GM23248 (cell line): ENCODE measurements at places on chromosomes 16 and 17. TPM values are rescaled to one million over a fixed set of nuclear protein-coding genes. Genes with fewer than 3 reads are reported as not detected.
A peak's percentile ranks its signal among the peaks of the same experiment; 100 is the strongest.

- peaks cover 4% of the 10 kb centered on the region; the same call in 1 of the 2 replicates for H3K36me3 ChIP-seq
- H3K27me3 ChIP-seq, result no peaks in the 10 kb centered on the region
- DNase-seq, result no peak
- H3K4me1 ChIP-seq, result no peaks in the 10 kb centered on the region
- H3K27ac ChIP-seq, result no peak overlapping the region
Observed at GRCh38 chr17:21318439-21318838, 33.9 kb downstream of the MAP2K3 start.

GRCh38 chr16:28522792-28523191 lies 16.0 kb downstream of the NUPR1 start:
- DNase-seq, result no peak
- H3K4me3 ChIP-seq, result no peak overlapping the region
- no peak overlapping the region for H3K27ac ChIP-seq
- no peaks in the 10 kb centered on the region for H3K27me3 ChIP-seq

DNA sequence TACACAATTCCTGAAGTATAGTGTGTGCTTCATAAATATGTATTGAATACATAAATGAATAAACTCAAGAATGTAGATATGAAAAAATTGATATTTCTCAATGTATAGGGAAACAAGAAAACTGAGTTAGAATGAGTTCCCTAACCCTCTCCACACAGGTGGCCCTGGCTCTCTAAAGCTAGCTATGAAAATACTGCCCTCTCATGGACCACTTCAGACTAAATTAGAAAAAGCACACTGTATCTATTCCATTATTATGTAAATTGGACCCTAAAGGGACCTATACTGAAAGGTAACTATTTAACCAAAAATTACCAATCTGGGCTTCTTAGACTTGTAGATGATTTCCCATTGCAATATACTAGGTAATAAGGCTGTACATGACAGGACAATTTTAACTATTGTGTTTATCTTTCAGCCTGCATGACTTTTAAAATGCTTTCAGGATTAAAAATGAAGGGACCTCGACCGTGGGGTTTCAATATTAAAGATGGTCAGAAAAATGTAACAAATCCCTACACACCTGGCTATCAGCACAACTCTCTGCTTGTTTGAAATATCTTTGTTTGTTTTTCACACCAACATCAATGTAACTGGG lies 672.5 kb upstream of the KIF2B start:
- no peak overlapping the region for H3K27ac ChIP-seq
- DNase-seq, result no peak
- H3K36me3 ChIP-seq, result no peaks in the 10 kb centered on the region
- H3K27me3 ChIP-seq, result no peaks in the 10 kb centered on the region
- no peaks in the 10 kb centered on the region for H3K4me1 ChIP-seq

DNA sequence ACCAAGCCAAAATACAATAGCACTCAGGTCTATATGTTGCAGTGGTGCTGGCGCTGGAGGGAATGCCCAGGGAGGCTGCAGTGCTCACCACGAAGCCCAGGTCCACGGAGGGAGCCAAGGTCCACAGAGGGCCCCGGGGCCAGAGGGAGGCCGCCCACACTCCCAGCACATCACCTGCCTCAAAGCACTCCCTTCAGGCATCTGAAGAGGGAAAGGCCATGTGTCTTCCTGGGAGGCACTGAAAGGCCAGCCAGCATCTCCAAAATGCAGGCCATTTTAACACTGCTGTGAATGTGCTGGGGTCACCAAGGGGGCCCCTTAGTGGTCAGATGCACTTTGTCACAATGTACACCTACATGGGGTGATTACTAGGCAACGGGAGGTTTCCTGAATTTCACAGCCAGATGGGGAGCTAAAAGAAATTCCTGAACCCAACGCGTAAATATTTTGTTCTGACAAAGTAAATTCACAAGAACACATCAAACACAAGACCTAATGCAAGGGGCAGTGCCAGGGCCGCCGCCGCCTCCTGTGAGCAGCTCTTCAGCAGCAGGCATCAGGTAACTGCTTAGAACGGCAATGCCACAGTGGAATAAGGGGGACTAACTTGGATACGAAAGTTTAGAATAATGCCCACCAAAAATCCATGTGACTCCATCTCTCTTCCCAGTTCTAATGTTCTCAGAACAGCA lies 42.8 kb downstream of the USP22 start:
- no peaks in the 10 kb centered on the region for H3K27me3 ChIP-seq
- DNase-seq, result no peak
- H3K4me3 ChIP-seq, result no peak overlapping the region
- no peaks in the 10 kb centered on the region for H3K4me1 ChIP-seq

DNA sequence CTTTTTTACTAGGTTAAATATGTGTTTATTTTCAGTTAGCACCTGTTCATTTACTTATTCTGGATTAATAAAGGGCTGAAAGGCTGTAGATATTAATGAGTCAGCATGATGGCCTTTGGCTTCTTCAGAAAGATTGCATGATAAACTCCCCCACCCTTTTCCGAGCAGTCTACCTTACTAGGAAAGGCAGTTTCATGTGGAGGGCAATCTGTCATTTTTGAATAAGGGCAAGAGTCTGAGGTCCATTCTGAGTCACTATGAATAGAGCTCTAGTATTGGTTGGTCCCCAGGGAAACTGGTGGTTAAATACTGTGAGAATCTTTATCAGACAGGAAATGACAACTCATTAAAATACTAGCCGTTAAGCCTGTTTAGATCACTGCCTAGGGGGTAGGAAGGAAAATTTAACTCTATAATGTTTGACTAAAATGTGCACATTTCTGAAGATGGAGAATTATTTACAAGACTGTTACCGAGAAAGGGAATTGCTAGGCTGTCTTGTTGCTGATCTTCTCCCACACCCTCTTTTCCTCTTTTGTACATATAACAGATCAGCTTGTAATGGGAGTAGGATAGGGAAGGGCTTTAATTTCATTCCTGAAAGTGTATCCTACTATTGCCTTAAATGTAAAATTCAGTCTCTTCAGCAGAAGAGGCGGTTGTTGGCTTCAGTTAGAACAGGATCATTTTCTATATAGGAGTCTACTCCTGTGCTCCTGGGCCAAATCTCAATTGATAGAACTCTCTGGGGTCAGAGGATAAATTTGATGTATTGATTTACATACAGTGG lies 63.3 kb downstream of the TUBD1 start:
- no peaks in the 10 kb centered on the region for H3K36me3 ChIP-seq
- peak; percentile 99 for DNase-seq
- H3K4me1 ChIP-seq, result peaks cover 75% of the 10 kb centered on the region
- peak overlapping the region; percentile 99 for H3K27ac ChIP-seq

DNA sequence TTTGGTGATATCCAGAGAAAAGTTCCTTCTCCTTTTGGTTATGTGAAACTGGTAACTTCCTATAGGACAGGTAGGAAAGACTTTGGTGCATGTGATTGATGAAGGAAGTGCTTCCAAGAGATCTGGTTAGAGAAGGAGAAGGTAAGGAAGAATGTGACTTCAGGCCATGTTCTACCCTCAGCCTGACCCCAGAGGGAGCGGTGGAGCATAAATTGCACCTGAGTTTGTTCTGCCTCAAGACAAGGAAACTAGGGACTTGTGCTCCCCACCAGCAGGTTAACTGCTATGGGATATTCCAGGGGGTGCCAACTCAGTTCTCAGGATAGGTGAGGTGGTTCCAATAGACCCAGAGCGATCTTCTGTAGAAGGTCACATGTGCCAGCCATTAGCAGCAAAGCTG lies 299.3 kb upstream of the XYLT1 start:
- H3K27ac ChIP-seq, result no peak overlapping the region
- H3K36me3 ChIP-seq, result no peaks in the 10 kb centered on the region
- H3K27me3 ChIP-seq, result no peaks in the 10 kb centered on the region
- H3K4me3 ChIP-seq, result no peak overlapping the region

GRCh38 chr17:416293-417206 lies 63.9 kb upstream of the RPH3AL start:
- 0 out of 2 replicates have a peak, but pooled peaks cover 6% of the 10 kb centered on the region for H3K4me1 ChIP-seq
- DNase-seq, result no peak
- H3K36me3 ChIP-seq, result no peaks in the 10 kb centered on the region
- H3K4me3 ChIP-seq, result no peak overlapping the region
- H3K27ac ChIP-seq, result no peak overlapping the region

GRCh38 chr17:61416211-61416539 lies 16.5 kb downstream of the TBX2 start:
- DNase-seq, result no peak
- no peaks in the 10 kb centered on the region for H3K36me3 ChIP-seq
- no peak overlapping the region for H3K27ac ChIP-seq
- H3K27me3 ChIP-seq, result peaks cover 18% of the 10 kb centered on the region

DNA sequence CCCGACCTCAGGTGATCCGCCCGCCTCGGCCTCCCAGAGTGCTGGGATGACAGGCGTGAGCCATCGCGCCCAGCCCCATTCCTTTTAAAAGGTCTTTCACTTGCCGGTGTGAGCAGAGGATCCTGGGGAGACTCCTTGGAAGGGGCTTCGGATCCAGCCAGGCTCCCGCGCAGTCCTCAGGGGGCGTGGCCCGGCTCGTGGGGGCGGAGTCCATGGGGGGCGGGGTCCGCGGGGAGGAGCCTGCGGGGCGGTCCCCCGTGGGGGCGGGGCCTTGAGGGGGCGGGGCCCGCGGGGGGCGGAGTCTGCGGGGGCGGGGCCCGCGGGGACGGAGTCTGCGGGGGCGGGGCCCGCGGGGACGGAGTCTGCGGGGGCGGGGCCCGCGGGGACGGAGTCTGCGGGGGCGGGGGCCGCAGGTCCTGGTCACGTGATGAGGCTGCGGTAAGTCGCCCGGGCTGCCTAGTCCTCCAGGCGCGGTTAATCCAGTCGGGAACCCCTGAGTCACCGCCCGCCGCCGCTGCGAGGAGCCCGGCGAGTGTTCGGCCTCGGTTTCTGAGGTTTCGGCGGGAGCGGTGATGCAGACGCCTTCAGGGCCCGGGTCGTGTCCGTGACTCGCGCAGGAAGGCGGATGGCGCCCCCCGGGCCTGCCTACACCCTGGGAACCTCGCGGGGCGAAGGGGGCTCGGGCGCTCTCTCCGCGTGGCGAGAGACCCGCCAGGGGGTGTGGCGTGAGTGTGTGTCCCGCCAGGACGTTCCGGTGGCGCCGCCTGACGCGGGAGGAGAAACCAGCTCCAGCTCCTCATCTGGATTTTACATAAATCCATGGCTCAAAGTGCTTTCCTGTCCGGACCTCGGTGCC lies 23.6 kb upstream of the ABR start:
- H3K36me3 ChIP-seq, result no peaks in the 10 kb centered on the region
- H3K27me3 ChIP-seq, result no peaks in the 10 kb centered on the region; the same call in 1 of the 2 replicates
- peak overlapping the region; percentile 69 for H3K4me3 ChIP-seq
- no peaks in the 10 kb centered on the region for H3K4me1 ChIP-seq

DNA sequence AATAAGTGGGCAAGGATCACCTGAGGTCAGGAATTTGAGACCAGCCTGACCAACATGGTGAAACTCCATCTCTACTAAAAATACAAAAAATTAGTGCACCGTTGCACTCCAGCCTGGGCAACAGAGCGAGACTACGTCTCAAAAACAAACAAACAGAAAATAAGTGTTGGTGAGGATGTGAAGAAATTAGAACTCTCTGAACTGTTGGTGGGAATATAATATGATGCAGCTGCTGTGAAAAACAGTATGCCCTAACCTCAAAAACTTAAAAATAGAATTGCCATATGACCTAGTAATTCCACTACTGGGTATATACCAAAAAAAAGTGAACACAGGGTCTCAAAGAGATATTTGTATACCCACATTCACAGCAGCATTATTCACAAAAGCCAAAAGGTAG lies 26.1 kb downstream of the GLG1 start:
- H3K36me3 ChIP-seq, result no peaks in the 10 kb centered on the region
- H3K27me3 ChIP-seq, result no peaks in the 10 kb centered on the region
- H3K27ac ChIP-seq, result no peak overlapping the region
- H3K4me3 ChIP-seq, result no peak overlapping the region
- no peak for DNase-seq
- peaks cover 16% of the 10 kb centered on the region for H3K4me1 ChIP-seq

- no peak overlapping the region for H3K4me3 ChIP-seq
- DNase-seq, result no peak
- no peaks in the 10 kb centered on the region for H3K36me3 ChIP-seq
- H3K4me1 ChIP-seq, result no peaks in the 10 kb centered on the region
- no peaks in the 10 kb centered on the region for H3K27me3 ChIP-seq
Observed at GRCh38 chr16:53341792-53342191, 92.5 kb upstream of the RBL2 start.

- no peaks in the 10 kb centered on the region for H3K36me3 ChIP-seq
- H3K4me1 ChIP-seq, result no peaks in the 10 kb centered on the region
- H3K27me3 ChIP-seq, result no peaks in the 10 kb centered on the region
- H3K27ac ChIP-seq, result no peak overlapping the region
Observed at GRCh38 chr17:64028874-64029464, 8.5 kb upstream of the ICAM2 start.

GRCh38 chr16:52581530-52581929 lies 34.6 kb upstream of the TOX3 start:
- H3K4me1 ChIP-seq, result no peaks in the 10 kb centered on the region
- no peak for DNase-seq
- no peaks in the 10 kb centered on the region for H3K36me3 ChIP-seq
- H3K4me3 ChIP-seq, result no peak overlapping the region
- H3K27ac ChIP-seq, result no peak overlapping the region

DNA sequence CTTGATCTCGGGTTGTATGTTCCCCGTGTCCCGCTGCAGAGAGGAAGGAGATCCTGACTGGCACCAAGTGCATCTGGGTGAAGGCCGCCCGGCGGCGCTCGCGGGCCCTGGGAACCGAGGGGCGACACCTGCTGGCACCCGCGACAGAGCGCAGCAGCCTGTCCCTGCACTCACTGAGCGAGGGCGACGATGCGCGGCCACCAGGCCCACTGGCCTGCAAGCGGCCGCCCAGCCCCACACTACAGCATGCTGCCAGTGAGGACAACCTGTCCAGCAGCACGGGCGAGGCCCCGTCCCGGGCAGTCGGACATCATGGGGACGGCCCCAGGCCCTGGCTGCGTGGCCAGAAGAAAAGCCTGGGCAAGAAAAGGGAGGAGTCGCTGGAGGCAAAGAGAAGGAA lies 7.5 kb downstream of the BTBD17 start:
- no peak overlapping the region for H3K4me3 ChIP-seq
- peaks cover 58% of the 10 kb centered on the region for H3K27me3 ChIP-seq
- peak; percentile 27 for DNase-seq

Gene NCBP3
- total RNA-seq, result 16.6 and 25.3 TPM in 2 replicates

Gene CTF1
- 4.4 and 4.8 TPM in 2 replicates for total RNA-seq

Gene NUPR1
- total RNA-seq, result 22.3 and 54.8 TPM in 2 replicates

Gene CASKIN1
- total RNA-seq, result under 0.01 TPM in 1 of 2 replicates, not detected in the other

Gene CHST4
- total RNA-seq, result not detected in 2 replicates

Gene HSD17B2
- total RNA-seq, result not detected in 2 replicates

Gene RRAD
- 0.22 and 1.1 TPM in 2 replicates for total RNA-seq

Gene PRAC1
- total RNA-seq, result not detected in 2 replicates

Gene FBXO31
- total RNA-seq, result 31.0 and 46.8 TPM in 2 replicates

Gene TBC1D3H
- total RNA-seq, result not detected in 2 replicates
